ENCODE measurements at places on chromosomes 5 and 9.

DNA sequence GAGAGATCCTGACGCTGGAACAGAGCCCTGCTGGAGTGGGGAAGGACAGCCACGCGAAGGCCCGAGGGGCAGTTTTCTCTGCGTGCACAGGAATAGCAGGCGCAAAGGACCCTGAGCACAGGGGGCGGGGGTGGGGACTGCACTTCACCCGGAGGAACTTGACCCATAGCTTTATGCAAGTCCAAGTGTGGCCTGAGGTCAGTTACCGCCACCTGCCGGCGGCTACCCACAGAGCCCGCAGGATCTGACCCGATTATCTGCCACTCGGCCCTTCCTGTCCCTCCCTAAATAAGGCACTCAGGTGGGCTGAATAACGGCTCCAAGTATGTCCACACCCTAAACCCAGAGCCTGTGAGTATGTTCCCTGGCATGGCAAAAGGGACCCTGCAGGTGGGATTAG is 65.4 kb upstream of the FCN1 start:
- DNase-seq = no peak

DNA sequence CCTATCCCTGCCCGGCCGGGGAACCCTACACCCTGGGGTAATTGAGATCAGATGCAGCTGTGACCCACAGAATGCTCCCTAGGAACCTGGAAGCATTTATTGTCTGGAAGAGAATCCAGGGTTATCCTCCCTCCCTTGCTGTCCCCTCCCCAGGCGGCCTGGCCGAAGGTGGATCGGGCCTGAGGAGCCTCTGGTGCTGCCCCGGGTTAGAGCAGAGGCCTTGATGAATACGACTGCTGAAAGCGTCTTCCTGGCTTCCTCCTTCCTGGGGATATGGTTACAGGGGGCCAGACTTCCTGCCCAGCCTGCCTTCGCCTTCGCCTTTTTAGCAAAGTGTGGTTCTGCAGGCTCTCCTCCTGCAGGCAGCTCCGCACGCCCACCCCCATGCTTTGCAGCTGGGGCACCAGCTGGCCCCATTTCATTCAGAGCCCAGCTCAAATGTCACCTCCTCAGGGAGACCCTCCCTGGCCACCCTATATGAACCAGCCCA is 22.5 kb upstream of the PTGS1 start:
- DNase-seq = no peak

DNA sequence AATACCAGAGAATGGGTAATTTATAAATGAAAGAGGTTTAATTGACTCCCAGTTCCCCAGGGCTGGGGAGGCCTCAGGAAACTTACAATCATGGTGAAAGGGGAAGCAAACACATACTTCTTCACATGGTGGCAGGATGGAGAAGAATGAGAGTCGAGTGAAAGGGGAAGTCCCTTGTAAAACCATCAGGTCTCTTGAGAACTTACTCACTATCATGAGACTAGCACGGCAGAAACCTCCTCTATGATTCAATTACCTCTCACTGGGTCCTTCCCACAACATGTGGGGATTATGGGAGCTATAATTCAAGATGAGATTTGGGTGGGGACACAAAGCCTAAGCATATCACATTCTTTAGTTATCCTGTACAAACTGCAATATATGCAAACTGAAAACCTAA is 609.4 kb downstream of the MTRR start:
- no peak for DNase-seq

DNA sequence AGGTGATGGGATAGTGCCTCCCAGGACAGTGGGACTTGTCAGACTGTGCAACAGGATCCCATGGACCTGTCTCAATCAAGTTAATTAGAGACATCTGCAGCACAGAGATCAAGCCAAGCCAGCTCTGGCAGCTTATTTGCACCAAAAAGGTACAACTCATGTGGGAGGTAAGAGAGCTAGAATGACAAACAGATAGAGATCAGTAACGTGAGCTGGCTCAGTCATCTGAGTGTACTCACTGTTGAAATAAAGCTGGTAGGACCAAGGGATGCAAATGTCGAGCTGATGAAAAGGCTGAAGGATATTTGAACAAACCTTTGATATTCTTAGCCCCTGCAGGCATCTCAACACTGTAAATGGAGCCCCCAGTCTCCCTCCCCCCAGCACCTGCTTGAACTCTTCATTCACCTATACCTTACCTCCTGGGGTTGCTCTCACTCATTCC is 198.1 kb downstream of the EFNA5 start:
- DNase-seq = no peak

DNA sequence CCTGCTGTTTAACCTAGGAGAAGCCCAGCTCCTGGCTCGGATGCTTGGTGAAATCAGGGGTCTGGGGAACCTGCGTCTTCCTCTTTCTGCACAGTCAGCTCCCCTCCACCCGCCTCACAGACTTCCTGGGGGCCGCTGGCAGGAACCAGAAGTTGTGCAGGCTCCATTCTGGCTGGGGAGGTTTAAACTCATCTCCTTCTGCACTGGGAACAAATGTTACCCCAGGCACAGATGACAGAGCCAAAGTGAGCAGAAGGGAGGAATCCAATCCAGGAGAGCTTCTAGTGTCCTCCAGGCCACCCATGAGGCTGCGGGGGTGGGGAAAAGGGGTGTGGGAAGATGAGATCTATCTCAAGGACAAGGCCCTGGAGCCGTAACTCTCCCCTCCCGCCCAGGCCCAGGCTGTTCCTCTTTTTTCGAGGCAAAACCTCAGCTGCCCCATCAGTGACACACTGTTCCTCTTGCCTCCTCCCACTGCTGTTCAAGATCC is 31.2 kb downstream of the KCNMB1 start:
- no peak for DNase-seq

DNA sequence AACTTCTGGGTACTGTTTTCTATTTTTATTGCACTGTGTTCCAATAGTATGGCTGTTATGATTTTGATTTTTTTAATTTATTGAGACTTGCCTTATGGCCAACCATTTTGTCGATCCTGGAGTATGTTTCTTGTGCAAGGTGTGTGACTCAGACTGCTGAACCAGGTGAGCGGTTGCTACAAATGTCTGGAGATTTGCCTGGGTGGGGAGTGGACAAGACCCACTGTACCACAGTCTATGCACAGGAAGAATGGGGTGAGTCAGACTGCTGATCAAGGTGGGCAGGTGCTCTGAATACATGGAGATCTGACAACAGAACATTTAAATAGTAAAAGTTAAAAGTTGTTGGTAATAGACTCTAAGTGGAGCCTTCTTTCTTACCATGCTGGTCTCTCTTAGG is 609.2 kb downstream of the CSNK1G3 start:
- no peak for DNase-seq

GRCh38 chr5:143231973-143232812 is 171.3 kb downstream of the NR3C1 start:
- DNase-seq = no peak

DNA sequence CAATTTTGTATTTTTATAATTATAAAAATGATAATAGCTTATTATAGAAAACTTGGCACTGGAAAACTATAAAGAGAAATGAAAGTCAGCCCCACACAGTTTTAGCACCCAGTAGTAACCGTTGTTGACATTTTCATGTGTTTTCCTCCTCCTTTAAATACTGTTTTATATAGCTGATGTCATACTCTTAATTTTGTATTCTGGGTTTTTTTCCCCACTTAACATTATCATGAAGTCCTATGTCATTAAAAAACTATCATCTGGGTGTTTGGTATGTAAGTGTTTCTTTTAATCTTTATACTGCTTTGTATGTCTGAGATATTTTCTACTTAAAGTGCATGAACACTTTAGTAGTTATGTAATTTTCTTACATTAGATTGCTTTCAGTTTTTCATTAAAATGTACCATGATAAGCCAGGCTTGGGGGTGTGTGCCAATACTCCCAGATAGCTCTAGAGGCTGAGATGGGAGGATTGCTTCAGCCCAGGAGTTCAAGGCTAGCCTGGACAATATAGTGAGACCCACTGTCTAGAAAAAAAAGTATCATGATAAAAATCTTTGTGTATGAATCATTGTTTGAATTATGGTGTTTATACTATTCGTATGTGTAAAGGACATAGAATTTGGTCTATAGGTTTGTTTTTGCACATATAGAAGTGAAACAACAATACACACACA is 2.7 kb downstream of the RAD50 start:
- DNase-seq = no peak

- DNase-seq = no peak
Measured at GRCh38 chr5:51185850-51186329, 197.4 kb upstream of the ISL1 start.

DNA sequence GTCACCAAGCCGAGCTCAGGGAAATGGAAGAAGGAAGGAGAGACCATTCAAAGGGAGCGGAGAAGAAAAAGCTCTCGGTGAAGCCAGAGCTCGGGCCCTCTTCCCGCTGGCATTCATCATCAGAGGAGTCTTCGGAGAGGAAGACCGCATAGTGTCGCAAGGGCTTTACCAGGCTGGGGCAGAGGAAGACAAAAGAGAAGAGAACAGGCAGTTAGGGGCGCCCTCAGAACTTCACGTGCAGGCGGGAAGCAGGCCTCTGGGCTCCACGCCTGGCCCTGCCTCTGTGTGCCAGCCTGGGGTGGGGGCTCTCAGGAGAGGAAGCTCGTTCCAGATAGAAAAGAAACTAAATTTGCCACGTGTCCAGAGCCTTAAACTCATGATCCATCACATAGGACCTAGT is 31.7 kb downstream of the CRB2 start:
- DNase-seq = no peak

GRCh38 chr5:4561403-4561802 is 578.7 kb upstream of the ADAMTS16 start:
- no peak for DNase-seq

GRCh38 chr5:134028496-134028895 is 23.7 kb upstream of the VDAC1 start:
- no peak for DNase-seq

- DNase-seq = no peak
Measured at GRCh38 chr5:178529080-178529479, 61.1 kb downstream of the COL23A1 start.

DNA sequence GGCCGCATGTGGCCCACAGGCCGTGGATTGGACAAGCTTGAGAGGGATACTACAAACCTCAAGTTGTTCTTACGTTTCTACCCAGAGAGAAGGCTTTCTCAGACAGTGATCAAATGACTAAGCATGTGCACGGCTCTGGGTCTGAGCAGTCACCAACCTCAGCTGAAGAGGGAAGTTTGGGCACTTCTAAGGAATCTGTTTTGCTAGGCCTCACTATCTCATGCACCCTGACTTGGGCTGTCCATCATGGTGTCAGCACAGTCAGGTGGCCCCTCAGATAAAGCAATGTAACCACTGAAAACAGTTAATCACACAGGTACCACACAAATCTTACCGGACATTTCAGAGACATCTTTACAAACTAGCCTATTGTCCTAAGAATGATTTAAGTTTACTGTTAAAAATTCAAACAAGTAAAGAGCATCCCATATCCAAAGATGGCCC is 24.6 kb downstream of the CSF2 start:
- no peak for DNase-seq

- DNase-seq = no peak
Measured at GRCh38 chr9:130939405-130940026, 469 bp upstream of the FIBCD1 start.

- DNase-seq = no peak
Measured at GRCh38 chr5:25850581-25850980, 1187.8 kb downstream of the CDH9 start.
